ENCODE measurements at places on chromosomes 6 and 20.

GRCh38 chr20:59042151-59042795 lies at the start of gene PRELID3B:
PRELID3B (minus strand) TSS chr20:59042786; CDS start chr20:59042730, 56 bp downstream.
- no peak for DNase-seq

- no peak for DNase-seq
These were observed 55.7 kb upstream of the FRMD1 start for GRCh38 chr6:168134560-168135201.

DNA sequence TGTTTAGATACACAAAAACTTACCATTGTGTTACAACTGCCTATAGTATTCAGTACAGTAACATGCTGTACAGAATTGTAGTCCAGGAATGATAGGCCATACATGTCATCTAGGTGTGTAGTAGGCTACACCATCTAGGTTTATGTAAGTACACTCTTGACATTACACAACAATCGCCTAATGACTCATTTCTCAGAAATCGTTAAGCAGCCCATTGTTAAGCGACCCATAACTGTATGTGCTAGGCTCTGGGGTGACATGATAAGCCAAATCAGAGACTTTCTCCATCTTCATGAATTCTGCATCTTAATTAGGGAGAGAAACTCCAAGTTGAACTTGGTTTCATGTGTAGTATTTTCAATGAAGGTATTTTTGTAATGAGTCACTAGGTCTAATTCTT lies 17.2 kb downstream of the STK35 start:
- DNase-seq, result no peak

DNA sequence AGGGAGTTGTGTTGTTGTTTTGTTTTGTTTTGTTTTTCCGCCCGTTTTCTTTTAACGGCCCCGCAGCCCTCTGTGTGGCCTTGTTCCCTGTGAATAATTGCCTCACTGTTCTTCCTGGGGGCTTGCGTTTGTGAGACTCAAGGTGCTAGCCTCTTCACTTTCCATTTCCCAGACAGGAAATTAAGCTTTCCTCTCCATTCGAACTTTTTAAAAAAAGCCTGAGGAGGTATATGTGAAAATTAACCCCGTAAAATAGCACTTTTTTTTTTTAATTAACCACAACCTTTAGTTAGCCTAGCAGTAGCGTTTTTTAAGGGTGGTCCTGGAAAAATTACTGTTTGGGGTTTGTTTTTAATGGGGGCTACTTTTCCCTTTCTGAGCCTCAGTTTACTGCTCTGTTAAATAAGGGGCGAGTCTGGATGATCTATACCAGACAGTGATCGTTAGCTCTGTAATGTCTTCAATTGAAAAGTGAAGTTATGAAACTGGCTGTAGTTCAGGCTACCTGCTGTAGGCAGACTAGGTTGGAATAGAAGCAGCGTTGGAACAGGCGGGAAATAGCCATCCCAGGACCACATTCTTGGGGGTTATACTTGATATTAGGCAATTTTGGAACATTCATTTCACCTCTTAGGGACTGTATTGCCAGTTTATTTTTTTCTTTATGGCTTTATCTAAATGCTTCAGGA lies 1.7 kb downstream of the STX16 start:
- no peak for DNase-seq
